ENCODE measurements at places on chromosomes 5 and 9.

DNA sequence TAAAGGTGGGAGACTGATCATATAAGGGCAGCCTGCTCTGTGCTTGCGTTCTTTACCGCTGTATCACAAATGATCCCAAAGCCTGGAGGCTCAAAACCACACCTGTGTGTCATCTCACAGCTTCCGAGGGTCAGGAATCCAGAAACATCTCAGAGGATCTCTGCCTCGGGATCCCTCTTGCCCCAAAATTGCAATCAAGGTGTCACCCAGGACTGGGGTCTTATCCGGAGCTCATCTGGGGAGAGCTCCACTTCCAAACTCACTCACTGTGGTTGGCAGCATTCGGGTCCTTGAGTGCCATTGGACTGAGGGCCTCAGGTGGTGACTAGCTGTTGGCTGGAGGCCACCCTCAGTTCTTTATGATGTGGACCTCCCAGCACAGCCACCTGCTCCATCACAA is 26.7 kb upstream of the FCN2 start:
- no peak for DNase-seq

DNA sequence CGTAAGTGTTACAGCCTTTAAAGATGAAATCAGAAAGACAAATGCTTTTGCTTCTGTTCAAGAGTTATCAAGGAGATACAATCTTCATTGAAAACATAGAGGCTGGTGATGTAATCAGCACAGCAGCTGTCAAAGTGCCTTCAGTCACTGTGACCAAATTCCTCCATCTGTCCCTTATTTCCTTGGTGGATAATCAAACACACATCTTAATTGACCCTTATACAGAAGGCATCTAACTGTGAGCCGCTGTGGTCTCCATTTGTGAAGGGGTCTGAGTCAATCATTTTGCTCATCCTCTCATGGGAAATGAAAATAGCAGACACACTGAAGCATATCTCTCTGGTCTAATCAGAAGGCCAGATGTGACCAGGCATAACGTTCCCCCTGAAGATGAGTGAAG is 130.1 kb upstream of the TLR4 start:
- DNase-seq, result no peak

GRCh38 chr5:119412279-119413227 is 39.7 kb upstream of the HSD17B4 start:
- no peak for DNase-seq

DNA sequence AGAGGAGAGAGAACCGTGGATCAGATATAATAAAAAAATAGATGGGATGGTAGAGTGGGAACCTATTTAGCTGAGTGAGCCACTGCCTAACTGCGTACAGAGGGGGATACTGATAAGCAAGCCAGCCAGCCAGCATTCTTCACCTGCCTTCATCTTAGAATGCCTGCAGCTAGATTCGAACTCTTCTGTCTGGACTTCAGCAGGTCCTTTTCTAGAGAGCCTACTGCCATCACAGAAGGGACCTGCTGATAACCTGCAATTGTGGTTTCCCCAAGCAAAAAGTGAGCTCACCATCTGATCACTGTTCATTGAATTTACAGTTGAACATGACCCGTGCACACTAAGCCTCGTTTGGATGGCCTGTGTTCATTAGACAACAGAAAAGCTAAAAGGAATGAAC is 109.4 kb downstream of the CDC42SE2 start:
- no peak for DNase-seq

GRCh38 chr9:126745574-126746411 is 59.0 kb upstream of the ZBTB43 start:
- no peak for DNase-seq

GRCh38 chr9:92349771-92350739 is 24.3 kb downstream of the CENPP start:
- no peak for DNase-seq

GRCh38 chr9:6096821-6097220 is 81.4 kb upstream of the RANBP6 start:
- no peak for DNase-seq

GRCh38 chr9:137046088-137046787 is at the start of gene NPDC1:
Gene NPDC1 (minus strand): TSS chr9:137046177. CDS start chr9:137045989, 188 bp downstream.
- DNase-seq, result peak; percentile 43

GRCh38 chr5:149912226-149912871 is 32.2 kb downstream of the PDE6A start:
- no peak for DNase-seq

DNA sequence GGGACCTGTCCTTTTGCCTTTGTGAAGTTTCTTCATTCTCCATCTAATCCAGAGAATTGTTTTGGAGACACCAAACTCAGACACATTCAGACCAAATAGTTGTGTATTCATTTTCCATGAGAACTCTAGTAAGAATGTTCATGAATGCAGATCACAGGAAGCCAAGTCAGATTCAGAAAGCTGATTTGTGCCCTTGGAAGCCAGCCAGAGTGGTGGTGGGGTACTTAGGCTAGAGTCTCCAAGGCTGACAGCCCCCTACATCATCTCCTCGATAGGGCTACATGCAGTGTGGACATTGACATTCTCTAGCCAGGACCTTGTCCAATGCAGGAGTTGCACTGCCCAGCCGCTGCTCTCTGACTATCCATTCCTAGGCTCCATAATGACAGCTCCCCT is 137.6 kb downstream of the UGCG start:
- no peak for DNase-seq

DNA sequence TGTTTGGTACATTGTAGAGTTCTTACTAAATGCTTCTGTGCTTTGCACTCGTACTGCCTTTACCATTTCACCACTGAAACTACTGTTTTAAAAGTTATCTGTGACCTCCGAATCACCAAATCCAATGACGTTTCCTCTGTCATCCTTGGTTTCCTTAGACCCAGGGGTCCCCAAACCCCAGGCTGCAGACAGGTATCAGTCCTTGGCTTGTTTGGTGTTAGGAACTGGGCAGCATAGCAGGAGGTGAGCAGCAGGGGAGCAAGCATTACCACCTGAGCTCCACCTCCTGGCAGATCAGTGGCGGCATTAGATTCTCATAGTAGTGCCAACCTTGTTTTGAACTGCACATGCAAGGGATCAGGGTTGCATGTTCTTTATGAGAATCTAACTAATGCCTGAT is 26.8 kb upstream of the APC start:
- DNase-seq, result no peak
